ENCODE measurements at places on chromosomes 3 and 15.

DNA sequence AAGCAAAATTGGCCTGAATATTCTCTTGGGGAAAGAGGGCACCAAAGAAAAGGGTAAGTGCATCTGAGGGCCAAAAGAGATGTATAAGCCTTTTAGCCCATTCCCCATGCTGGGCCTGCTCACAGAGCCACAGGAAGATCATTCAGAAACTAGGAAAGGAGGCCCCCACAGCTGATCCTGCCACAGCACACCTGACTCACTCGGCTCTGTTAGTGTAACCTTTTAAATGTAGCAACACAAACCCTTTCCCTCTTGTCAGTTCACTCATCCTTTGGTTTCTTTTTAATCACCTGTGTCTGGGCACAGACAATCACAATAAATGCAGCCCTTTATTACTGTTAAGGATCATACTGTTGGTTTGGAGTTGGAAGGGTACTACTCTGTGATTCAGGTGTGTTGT lies 69.9 kb downstream of the PDCD6IP start:
- DNase-seq, result no peak

DNA sequence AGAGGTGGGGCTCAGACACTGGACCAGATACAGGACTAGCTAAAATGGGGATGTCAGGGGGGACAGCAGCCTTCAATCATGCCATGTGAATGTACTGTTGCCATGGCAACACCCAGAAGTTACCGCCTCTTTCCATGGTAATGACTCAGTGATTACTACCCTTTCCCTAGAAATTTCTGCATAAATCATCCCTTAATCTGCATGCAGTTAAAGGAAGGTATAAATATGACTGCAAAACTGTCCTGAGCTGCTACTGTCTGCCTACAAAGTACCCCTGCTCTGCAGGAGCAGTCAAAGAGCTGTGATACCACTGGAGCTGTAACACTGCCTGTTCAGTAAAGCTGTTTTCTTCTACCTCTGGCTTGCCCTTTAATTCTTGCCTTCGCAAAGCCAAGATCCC lies 168.2 kb downstream of the PEAK1 start:
- DNase-seq, result no peak

GRCh38 chr3:109995377-109995776 lies 658.0 kb upstream of the DPPA4 start:
- DNase-seq, result no peak

DNA sequence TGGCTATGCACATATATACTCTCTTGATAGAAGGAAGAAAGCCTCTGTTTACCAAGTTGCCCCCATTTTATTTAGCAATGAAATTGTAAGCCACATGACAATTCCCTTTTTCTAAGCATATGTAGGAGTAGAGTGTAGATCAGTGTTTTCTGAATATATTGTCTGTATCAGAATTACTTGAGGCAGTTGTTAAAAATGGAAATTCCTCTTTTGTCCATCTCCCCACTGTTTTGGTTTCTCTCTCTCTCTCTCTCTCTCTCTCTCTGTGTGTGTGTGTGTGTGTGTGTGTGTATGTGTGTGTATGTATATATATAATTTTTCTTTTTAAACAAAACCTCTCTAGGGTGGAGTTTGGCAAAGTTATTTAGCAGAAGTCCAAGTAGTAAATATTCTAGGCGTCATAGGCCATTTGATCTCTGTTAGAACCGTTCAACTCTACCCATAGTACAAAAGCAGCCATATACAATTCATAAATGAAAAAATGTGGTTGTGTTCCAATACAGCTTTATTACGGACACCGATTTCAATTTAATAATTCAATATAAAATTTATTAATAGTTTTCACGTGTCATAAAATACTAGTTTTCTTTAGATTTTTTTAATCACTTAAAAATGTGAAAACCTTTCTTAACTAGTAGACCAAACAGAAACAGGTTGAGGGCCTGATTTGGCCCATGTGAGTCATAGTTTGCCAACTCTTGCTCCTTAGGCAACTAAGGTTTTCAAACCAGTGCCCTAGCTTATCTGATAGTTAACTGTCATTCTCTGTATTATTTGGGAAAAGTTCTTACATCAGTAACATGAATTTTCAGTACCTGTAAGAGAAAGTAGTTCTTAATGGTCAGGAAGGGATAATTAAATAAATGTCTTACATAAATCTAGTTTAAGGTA lies 39.8 kb downstream of the UBE2E1 start:
- DNase-seq, result no peak

Data from NK-92 treated with Interleukin-12 subunit alpha and Interleukin-12 subunit beta, amount 100 ng/mL, for 24 hours (cell line).